Naive thymus-derived CD4-positive, alpha-beta T cell (primary cell): ENCODE measurements at places on chromosomes 2 and 18. TPM values are rescaled to one million over a fixed set of nuclear protein-coding genes. Genes with fewer than 3 reads are reported as not detected.
A peak's percentile ranks its signal among the peaks of the same experiment; 100 is the strongest.

The HAUS1 gene
- polyA plus RNA-seq = 42.7 TPM

DNA sequence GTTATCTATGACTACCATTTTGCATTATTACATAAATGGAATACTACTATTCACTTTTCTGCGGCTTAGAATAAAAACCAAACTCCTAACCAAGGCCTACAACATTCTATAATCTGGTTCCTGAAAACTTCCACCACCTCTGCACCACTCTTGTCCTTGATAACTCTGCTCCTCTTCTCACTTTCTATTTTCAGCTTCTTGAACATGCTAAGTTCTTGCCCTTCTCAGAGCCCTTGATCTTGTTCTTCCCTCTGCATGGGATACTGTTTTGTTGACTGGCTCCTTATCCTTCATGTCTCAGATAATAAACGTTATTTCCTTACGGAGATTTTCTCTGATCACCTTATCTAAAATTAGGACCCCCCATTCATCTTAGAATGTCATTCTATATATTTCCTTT, 65.5 kb upstream of the WDSUB1 start:
- DNase-seq = no peak

DNA sequence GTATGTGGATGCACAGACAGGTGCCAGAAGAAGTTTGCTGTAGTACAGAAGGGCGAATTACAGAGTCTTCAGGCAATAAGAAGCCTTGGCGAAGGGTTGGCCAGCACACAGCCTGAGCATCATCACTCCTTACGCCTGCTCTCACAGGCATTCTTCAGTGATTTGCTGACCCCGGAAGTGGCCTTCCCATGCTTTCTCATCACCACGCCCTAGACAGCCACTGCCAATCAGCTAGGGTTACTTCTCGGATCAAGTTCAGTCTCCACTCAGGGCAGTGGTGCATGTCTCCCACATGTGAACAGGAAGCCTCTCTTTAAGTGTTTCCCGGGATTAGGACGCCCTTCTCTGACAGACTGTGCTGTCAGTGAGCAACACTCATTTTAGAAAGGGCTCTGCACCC, 81.8 kb downstream of the C1QL2 start:
- no peak for DNase-seq

GRCh38 chr18:48330016-48330991, 78.9 kb downstream of the ZBTB7C start:
- no peak for DNase-seq

GRCh38 chr2:160822006-160822405, 328.4 kb upstream of the RBMS1 start:
- no peak for DNase-seq

The SLC4A5 gene
- polyA plus RNA-seq = 0.59 TPM

The ZEB2 gene
- 0.26 TPM for polyA plus RNA-seq

The CNNM3 gene
- 5.8 TPM for polyA plus RNA-seq

GRCh38 chr2:10911291-10912075, at the start of gene KCNF1:
Gene KCNF1 (plus strand): TSS chr2:10911934. CDS start chr2:10912427, 493 bp downstream.
- DNase-seq = no peak

GRCh38 chr2:11581124-11581796, 47.4 kb downstream of the GREB1 start:
- no peak for DNase-seq

- DNase-seq = no peak
Measured at GRCh38 chr2:25332571-25332970, 9.2 kb downstream of the DNMT3A start.

DNA sequence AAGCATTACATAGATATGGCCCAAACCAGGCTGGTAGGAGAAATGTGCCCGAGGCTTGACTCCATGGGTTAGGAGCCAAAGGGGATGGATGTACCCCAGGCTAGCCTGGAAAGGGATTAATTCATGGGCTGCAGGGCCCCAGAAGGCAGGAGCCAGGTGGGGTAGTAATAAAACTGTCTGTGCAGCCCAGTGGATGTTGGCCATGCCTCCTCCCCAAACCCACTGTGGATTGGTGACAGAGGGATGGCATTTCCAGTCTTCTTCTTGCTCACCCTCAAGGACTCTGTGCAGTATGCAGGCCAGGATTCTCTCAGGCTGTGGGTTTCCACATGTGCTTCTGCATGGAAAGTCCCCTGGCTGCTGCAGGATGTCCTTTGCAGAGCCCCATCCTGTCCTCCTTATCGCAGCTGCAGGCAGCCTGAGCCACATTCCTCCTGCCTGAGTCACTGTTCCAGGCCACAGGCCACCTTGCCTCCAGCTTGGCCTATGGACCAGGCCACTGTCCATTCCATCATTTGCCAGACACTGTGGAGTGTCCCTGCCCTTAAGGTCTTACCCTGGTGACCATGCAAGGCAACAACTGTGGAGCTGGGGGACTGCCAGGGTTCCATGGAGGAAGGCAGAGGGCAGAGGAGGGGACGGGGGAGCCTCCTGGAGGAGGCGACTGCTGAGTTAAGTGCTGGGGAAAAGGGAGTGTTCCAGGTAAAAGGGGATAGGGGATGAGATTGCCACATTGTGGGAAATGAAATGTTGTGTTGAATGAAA, 38.9 kb downstream of the INO80C start:
- no peak for DNase-seq

The NEURL3 gene
- not detected for polyA plus RNA-seq

The HJURP gene
- polyA plus RNA-seq = 0.40 TPM

The ALPP gene
- not detected for polyA plus RNA-seq

The PLA2R1 gene
- not detected for polyA plus RNA-seq

- no peak for DNase-seq
Measured at GRCh38 chr2:216601632-216602409, 31.4 kb upstream of the IGFBP2 start.

The SERPINB10 gene
- not detected for polyA plus RNA-seq

The SCN2A gene
- not detected for polyA plus RNA-seq

The DSG1 gene
- not detected for polyA plus RNA-seq

The PAIP2B gene
- polyA plus RNA-seq = 2.0 TPM

- no peak for DNase-seq
Measured at GRCh38 chr18:36660311-36660710, 168.5 kb downstream of the TPGS2 start.

DNA sequence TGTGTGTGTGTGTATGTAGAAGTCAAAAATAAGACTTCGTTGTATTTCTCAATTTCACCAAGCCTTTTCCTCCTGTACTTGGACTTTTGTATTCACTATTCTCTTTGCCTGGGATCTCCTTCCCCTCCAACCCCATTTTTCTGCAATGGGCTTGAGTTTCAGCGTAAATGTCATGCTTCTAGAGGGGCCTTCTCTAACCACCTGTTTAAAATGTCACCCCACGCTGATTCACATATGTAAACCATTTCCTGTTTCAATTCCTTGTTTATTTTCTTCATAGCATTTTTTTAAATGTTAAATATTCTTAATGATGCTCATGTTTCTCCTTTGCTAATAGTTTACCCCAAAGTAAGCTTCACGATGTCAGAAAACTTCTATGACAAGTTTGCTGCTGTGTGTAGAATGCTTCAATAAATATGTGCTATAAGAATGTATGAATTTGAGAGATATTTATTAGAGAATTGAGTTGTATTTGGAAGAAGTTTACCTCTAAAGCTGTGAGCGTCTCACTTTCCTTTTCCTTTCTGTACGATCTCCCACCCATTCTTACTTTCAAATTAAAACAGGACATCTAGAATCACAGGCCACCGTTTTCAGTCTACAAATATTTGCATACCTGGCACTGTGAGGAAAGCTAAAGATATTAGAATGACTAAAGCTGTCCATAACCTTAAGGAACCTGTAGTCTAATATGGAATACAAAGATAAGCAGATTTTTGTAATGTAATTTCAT, 762.4 kb downstream of the LRRTM4 start:
- no peak for DNase-seq

DNA sequence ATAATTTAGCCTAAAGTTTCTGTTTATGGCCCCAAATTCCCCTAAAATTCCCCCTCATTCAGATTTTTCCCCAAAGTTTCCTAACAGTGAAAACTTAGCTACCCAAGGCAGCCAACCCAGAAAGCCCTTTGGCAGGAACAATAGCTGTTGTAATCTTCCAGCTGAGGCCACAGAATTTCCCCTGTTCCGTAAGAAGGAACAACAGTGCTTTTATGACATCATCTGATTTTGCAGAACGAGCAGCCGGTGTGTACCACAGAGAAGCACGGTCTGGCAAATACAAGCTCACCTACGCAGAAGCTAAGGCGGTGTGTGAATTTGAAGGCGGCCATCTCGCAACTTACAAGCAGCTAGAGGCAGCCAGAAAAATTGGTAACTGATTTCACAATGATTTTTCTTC, 6.3 kb downstream of the TNFAIP6 start:
- DNase-seq = no peak

- DNase-seq = no peak
Measured at GRCh38 chr2:143451642-143452281, 322.5 kb downstream of the ARHGAP15 start.

The TUBB8B gene
- polyA plus RNA-seq = not detected

The POTEC gene
- polyA plus RNA-seq = not detected

The CDH19 gene
- polyA plus RNA-seq = not detected

The TTC21B gene
- 10.0 TPM for polyA plus RNA-seq

DNA sequence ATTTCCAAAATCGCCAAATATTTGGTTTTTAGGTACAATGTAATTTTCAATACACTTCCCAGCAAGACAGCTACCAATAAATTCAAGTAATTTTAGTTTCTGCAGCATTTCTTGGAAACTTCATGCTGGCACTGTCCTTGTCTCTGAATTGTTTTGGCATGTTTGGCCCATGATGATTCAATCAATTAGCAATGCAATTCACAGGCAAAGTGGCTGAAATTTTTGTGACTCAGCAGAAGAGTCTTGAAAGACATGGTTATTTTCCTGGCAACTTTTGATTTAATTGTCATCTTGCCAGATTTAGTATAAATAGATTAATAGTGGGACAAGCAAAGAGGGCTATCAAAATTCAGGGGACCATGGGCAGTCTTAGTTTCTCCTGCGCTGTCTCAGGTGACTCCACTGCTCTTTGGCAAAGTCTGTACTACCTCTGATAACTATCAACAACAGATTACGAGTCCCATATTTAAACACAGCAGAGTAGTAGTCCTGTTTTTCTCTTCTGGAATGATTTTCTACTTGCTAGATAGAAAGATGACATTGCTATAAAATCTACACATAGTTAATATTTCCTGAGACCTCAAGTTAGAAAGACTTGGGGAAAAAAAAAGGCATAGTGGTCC, 88.9 kb upstream of the CYP26B1 start:
- no peak for DNase-seq

DNA sequence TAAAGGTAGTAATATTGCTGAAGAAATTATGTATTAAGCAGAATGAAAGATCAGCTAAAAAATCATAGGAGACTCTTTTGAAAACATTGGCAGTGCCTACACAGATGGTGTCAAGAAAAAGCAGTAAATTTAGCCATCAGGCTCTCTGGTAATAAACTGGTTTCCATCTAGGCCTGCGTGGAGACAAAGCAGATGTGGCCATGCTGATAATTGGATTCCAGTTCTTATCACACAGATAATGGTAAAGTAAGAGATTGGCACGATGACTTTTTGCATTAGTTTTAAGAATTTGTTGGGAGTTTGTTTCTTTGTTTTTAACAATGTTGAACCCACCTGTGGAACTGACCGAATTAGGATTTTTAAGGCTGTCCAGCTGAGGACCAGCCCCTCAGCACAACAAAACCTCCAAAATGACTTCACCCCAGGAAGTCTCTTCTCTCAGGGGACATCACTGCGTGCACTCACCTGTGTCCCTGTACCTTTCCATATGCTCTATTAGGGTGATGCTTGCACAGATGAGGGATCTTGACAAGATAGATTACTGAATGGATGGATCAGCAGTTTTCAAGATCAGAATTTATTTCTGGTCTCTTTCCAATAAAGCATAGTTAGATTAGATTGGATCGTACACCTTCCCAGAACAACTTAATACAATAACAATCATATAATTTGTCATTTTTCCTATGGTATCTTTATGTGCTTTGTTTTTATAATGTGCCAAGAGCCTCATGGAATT, 69.1 kb upstream of the DNAJC10 start:
- DNase-seq = no peak

- DNase-seq = no peak
Measured at GRCh38 chr18:6001867-6002266, 106.5 kb upstream of the TMEM200C start.

DNA sequence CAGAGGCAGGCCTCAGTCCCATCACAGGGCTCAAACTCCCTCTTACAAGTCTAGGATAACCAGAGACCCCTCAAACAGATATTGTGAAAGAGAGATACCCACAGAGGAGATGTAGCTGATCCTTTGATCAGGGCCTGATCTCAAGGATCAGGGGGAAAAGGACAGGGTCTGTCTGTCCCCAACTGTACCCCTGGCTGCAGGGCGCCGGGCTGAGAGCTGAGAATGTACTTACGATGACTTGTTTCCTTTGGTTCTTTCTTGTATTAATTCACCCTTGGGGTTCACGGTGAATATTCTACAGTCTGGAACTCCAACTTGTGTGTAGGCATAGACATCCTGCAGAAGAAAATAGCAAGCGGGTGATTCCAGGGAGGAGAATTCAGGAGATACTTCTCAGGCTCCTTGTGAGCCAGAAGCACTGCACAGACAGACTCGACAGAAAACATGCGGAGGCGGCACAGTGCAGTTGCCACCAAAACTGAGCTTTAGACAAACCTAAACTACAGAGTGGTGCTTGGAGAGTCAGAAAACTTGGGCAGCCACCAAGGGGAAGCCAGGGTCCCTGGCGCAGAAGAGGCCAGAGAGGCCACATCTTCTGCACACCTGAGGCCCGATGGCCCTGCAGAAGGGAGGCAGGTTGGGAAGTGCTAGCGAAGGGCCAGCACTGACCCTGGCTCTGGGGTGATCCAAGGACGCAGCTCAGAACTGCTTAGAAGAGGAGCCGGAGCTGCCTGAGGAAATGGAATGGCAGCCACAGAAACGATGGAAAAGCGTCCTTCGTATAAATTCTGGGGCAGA, 73.9 kb downstream of the EMILIN2 start:
- DNase-seq = no peak

DNA sequence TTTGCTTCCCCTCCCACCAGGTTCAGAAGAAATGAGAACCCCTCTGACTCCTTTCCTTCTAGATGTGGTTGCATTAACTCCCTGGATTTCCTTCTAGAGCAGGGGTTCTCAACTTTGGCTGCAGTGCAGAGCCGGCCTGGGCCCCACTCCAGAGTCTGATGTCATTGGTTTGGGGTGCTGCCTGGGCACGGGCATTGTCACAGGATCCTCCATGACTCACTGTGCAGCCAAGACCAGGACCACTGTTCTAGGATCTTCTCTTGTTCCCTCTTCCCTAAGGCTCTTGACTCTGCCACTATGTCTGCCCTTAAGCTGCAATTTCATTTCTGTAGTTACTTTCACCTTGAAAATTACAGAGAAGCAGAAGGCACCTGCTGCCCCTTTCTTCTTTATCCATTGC, 31.8 kb downstream of the TBC1D8 start:
- DNase-seq = no peak

GRCh38 chr2:218272531-218273212, 2.4 kb downstream of the PNKD start:
- DNase-seq = peak; percentile 60

GRCh38 chr2:36348721-36349120, 6.9 kb upstream of the CRIM1 start:
- DNase-seq = no peak
